ENCODE measurements at places on chromosomes 11 and 22.

GRCh38 chr11:119295178-119295577 is 21.8 kb downstream of the MCAM start:
- DNase-seq, result no peak

GRCh38 chr22:22043296-22044078 is 60.9 kb upstream of the TOP3B start:
- no peak for DNase-seq

GRCh38 chr11:72782081-72782920 is 11.5 kb downstream of the STARD10 start:
- DNase-seq, result no peak

- no peak for DNase-seq
Observed at GRCh38 chr11:70092959-70093715, 15.0 kb downstream of the ANO1 start.

DNA sequence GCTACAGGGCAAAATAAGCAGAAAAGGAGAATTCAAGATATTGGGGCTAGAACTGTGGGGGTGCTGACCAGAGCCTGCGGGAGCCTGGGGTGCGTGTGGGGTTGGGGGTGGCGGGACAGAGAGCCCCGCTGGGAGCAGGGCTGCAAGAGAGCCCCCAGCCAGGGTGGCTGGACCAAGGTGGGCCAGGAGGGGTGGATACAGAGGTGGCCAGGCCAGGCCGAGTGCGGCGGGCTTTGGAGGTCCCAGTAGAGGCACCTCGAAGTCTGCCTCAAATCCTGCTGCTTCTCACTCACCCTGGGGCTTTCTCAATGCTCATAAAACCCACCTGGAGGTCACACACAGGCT is 16.9 kb upstream of the MUC5B start:
- DNase-seq, result no peak

GRCh38 chr11:63680834-63681320 is 423 bp upstream of the RTN3 start:
- DNase-seq, result peak; percentile 15

GRCh38 chr22:25709758-25710157 is 32.2 kb upstream of the MYO18B start:
- DNase-seq, result no peak

GRCh38 chr11:35764417-35764816 is 101.8 kb downstream of the TRIM44 start:
- DNase-seq, result no peak

DNA sequence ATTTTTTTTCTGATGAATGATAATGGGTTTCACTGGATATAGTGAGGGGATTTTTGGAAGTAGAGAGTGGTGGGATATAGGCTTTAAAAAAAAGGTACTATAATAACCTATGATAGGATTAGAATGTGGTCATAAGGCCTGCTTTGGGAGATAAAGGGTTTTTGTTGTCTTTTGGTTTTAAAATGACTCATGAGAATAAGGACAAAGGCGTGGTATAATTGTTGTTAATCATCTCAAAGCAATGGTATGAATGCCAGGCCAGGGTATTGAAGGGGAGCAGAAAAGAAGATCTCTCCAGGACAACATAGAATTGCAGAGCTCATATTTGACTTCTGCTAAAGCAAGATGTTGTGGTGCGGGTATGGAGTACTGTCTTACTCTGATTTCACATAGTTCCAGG is 579.4 kb downstream of the JRKL start:
- DNase-seq, result no peak

GRCh38 chr22:30305906-30306626 is 16.8 kb upstream of the CASTOR1 start:
- no peak for DNase-seq

- no peak for DNase-seq
Observed at GRCh38 chr11:109957601-109958000, 135.6 kb upstream of the ZC3H12C start.

DNA sequence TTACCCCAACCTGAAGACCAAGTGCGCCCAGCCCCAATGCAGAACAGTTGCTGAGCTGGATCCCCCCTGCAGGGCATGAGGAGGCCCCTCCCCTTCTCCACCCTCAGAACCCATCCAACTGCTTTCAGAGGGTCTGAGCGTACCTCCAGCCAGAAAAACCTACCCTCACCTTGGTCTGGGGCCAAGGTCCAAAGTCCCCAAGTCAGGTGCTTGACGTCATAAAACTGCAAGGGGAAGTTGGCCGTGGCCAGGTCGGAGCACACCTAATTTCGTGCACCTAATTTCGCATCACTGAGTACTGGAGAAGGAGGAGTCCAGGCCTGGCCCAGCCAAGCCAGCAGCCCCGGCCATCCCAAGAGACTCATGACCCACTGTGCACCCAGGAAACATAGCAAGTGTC is 289.8 kb downstream of the CTTN start:
- DNase-seq, result no peak

GRCh38 chr11:128767591-128768001 is 73.7 kb downstream of the FLI1 start:
- no peak for DNase-seq

DNA sequence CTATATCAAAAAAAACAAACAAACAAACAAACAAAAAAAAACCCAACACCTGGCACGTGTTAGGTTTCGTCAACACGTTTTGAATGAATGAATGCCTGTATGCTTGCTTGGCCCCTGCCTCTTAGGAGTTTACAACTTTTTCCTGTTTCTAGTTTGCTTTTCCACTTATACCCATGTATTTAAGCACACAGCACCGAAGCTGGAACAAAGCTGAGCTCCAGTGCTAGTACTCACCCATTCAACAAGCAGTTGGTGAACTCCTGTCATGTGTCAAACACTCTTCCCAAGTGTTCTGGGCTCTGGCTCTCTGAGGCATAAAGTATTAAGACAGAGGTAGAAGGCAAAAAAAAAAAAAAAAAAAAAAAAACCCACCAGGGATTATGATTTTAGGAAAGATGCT is 599.3 kb downstream of the BUD13 start:
- DNase-seq, result no peak

- DNase-seq, result no peak
Observed at GRCh38 chr22:22546490-22546889, 12.6 kb downstream of the PRAME start.

- DNase-seq, result no peak
Observed at GRCh38 chr11:118240999-118241763, 11.0 kb downstream of the MPZL3 start.

DNA sequence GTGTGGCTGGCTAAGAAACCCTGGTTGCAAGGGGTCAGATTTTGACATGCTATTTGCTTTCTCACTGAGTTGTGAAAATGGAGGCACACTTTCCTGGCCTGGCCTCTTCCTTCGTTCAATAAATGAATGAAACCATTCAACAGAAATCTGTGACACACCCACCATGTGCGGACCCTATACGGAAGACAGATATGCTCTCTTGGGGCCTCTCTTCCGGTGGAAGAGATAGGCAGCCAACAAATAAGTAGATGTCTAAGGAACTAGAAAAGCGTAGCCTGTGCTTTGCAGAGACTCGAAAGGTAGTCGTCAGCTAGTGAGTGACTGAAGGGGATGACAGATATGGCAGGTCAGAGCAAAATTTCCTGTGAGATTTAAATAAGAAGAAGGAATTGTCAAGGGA is 5.3 kb downstream of the KCNQ1OT1 start:
- DNase-seq, result no peak

GRCh38 chr11:121592708-121593107 is 139.9 kb upstream of the SORL1-AS1 start:
- DNase-seq, result no peak

- no peak for DNase-seq
Observed at GRCh38 chr11:17605651-17606122, 58.6 kb downstream of the OTOG start.

GRCh38 chr11:1567052-1567720 is 4.9 kb downstream of the DUSP8 start:
- DNase-seq, result no peak

DNA sequence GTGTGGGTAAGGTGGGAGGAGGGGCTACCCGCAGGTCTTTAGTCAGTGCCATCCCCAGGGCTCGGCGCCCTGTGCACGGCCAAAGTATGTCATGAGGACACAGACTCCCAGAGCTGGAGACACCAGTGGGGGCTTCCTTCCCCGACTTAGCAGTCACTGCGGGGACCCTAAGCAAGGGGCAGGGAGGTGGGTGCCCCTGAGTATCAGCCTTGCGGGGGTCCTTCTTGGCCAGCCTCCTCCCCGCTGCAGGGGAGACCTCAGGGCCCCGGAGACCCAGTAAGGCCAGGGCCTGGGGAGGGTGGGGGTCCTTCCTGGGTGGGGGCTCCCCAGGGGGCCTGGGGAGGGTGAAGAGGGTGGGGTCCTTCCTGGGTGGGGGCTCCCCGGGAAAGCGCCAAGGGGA is 673.8 kb downstream of the BRD1 start:
- DNase-seq, result no peak

- no peak for DNase-seq
Observed at GRCh38 chr22:43570531-43571165, 158.8 kb downstream of the MPPED1 start.

DNA sequence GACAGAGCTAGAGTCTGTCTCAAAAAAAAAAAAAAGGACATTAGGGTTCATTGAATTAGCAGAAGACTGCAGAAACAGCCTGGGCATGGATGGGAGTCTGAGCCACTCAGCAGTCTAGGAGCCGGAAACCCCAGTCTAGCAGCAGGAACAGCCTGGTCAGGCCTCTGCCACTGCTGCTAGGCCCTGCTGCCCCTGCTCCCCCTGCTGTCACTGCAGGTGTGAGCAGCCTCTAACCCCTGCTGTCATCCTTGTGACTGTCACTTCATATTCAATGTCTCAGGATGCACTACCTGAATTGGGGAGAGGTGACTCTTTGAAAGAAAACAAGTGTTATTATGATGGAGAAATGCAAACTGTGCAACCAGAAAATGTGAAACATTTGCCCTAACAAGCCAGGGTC is 7.0 kb upstream of the DDX17 start:
- DNase-seq, result no peak

DNA sequence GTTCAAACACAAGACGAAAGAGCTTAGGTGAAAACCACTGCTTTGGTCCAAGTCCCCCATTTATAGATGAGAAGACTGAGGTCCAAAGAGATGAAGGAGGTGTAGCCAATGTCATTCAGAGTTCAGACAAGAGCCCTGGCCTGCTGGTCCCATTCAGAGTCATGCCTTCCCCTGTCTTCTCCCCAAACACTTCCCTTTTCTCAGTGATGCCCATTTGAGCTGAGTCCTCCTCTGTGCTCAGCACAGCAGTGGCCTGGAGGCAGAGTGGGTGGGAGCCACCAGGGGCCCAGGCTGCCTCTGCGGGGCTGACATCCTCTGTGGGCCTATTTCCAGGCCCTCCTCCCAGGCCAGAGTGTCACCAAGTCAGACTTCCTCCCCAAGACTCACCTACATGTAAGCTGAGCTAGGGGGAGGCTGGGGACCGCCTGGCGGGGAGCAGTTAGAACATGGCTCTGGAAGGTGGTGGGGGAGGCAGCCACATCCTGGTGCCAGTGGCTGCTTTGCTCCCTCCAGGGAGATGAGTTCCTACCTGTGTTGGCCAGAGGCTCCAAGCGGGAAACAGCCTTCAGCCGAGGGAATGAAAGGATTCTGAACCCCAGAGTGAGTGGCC is 22.4 kb upstream of the LRRC10B start:
- no peak for DNase-seq
